ENCODE measurements at places on chromosomes 1 and 21. TPM values are rescaled to one million over a fixed set of nuclear protein-coding genes. Genes with fewer than 3 reads are reported as not detected.

LAPTM5 gene
- 237 TPM for total RNA-seq

TSNAX gene
- total RNA-seq, result 38.0 TPM

DIO1 gene
- not detected for total RNA-seq

MYBPH gene
- not detected for total RNA-seq

LCE1C gene
- not detected for total RNA-seq

KRTAP19-1 gene
- not detected for total RNA-seq

EEIG2 gene
- 12.6 TPM for total RNA-seq

COL11A1 gene
- total RNA-seq, result not detected

ASPM gene
- 37.3 TPM for total RNA-seq

OR2M3 gene
- total RNA-seq, result not detected

LCE2C gene
- not detected for total RNA-seq

SHE gene
- total RNA-seq, result not detected

TAL1 gene
- total RNA-seq, result not detected

LCE6A gene
- not detected for total RNA-seq

INTS11 gene
- total RNA-seq, result 122 TPM

LRRC39 gene
- 0.92 TPM for total RNA-seq

KDF1 gene
- 0.27 TPM for total RNA-seq

GJA8 gene
- total RNA-seq, result not detected

KCNJ6 gene
- total RNA-seq, result not detected

TMEM52 gene
- total RNA-seq, result 2.2 TPM

ASCL5 gene
- total RNA-seq, result 0.36 TPM

PRR9 gene
- not detected for total RNA-seq

NKAIN1 gene
- not detected for total RNA-seq

RXRG gene
- total RNA-seq, result not detected

CLCA4 gene
- total RNA-seq, result not detected

NPPA gene
- not detected for total RNA-seq

IL20 gene
- not detected for total RNA-seq

ADAM15 gene
- 37.2 TPM for total RNA-seq

PKN2 gene
- total RNA-seq, result 18.0 TPM

RNF2 gene
- 24.3 TPM for total RNA-seq

CR2 gene
- 2.1 TPM for total RNA-seq

TNFRSF1B gene
- total RNA-seq, result 173 TPM

TRABD2B gene
- total RNA-seq, result not detected

UBE2J2 gene
- total RNA-seq, result 52.3 TPM

HEYL gene
- not detected for total RNA-seq

CAMK1G gene
- total RNA-seq, result not detected

CACNA1S gene
- total RNA-seq, result not detected

GJA5 gene
- total RNA-seq, result not detected

IVL gene
- total RNA-seq, result not detected

GOLT1A gene
- not detected for total RNA-seq

OR2AK2 gene
- total RNA-seq, result not detected

TNFRSF25 gene
- 57.8 TPM for total RNA-seq

FCRLA gene
- not detected for total RNA-seq

SYCP1 gene
- not detected for total RNA-seq

ARHGAP30 gene
- total RNA-seq, result 174 TPM

FCAMR gene
- total RNA-seq, result not detected

FAF1 gene
- total RNA-seq, result 87.0 TPM

EFNA1 gene
- 0.59 TPM for total RNA-seq

ALDH4A1 gene
- 4.3 TPM for total RNA-seq

SLC2A5 gene
- total RNA-seq, result not detected

DVL1 gene
- 37.2 TPM for total RNA-seq

VTCN1 gene
- total RNA-seq, result not detected

MIA3 gene
- 44.1 TPM for total RNA-seq

MRPS15 gene
- 129 TPM for total RNA-seq

ANKRD45 gene
- not detected for total RNA-seq

ITGB2 gene
- 340 TPM for total RNA-seq

Data from activated CD8-positive, alpha-beta T cell treated with anti-CD3 and anti-CD28 coated beads for 36 hours (primary cell).